CD4-positive, alpha-beta T cell treated with Interleukin-12 subunit alpha and Interleukin-12 subunit beta, for 1 hour (primary cell): ENCODE measurements at places on chromosomes 12 and 14.

- no peak for DNase-seq
These were observed 8.8 kb downstream of the KRT80 start for GRCh38 chr12:52182898-52183543.

DNA sequence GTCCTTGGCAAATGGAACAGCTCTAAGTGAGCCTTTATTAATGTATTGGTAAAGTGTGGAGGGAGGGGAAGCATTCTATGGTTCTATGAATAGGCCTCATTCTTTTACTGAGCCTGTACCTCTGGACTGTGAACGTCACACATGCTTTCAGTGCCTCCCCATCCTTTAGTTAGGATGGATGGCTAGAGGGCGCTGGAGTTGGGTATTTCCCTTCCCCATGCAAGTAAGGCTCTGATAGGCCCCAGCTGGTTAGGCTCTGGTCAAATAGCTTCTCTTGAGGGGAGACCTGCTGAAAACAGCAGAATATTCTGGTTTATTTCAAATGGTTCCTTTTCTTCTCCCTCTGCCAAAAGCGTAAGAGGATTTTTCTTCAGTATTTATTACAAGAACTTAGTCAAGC is 860.9 kb upstream of the MDGA2 start:
- DNase-seq, result no peak

DNA sequence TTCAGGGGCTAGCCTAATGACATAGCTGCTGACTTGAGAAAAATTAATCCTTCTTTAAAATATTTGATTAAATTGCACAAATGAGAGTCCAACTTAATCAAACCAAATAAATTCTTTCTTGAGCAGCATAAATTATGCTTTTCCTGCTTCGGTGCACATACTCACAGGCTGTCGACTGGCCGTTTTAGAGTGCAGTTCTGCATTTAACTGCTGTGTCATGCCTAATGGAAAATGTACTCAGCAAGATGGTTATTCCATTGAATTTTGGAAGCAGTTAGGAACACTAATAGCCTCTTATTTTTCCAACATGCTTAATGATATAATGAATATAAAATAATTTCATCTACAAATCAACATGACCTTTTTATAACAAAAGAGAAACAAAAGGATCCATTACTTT is 266.1 kb upstream of the LRIG3 start:
- no peak for DNase-seq

GRCh38 chr14:21019366-21019765 is 5.5 kb downstream of the NDRG2 start:
- no peak for DNase-seq

- DNase-seq, result no peak
These were observed 995.7 kb downstream of the FLRT2 start for GRCh38 chr14:86525673-86526072.

- no peak for DNase-seq
These were observed 133.2 kb upstream of the NOVA1 start for GRCh38 chr14:26730929-26731618.

DNA sequence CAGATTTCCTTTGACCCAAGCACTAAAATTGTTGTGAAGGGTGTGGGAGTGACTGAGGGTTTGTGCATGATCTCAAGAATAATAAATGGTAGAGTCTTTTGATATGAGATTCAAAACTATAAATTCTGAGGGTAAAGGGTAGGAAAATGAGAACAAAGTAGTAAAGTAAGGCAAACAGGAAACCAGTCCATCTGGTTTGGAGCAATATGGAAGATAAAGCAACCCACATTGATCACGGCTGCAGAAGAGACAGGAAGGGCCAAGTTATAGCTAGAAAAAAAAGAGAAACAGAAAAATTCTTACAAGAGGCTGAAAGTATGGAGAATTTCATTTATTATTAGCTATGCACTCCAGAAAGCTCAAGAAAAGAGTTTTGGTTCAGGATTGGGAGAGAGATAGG is 4.6 kb upstream of the SLCO1B3 start:
- no peak for DNase-seq

GRCh38 chr14:52333108-52333507 is 19.0 kb downstream of the PTGER2 start:
- no peak for DNase-seq
